ENCODE measurements at places on chromosomes 4 and X.

- no peak for DNase-seq
These were observed 88.2 kb downstream of the TMA16 start for GRCh38 chr4:163582703-163583102.

DNA sequence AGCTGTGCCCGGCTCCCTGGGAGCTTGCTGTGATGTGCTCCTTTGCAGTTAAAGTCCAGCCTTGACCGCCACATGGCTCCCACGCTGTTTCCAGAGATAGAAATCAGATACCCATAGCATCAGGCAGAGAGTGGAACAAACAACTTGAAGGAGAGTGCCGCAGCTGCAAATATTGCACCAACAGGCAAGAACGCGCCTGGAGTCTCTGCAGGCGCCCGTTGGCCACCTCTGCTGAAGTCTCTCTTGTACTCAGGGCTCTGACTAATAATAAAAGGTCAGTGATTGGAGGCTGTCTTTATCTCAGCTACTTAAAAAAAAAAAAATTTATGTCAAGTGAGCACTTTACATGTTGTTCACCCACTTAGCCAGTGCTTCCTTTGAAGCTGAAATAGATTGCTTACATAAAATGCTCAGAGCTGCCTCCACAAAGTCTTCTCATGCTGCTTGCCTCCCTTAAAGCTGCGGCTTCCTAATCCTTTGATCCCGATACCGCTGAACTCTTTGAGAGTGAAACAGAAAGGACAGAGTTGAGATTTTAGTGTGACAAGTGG, 30.9 kb upstream of the TENM3 start:
- DNase-seq: no peak

DNA sequence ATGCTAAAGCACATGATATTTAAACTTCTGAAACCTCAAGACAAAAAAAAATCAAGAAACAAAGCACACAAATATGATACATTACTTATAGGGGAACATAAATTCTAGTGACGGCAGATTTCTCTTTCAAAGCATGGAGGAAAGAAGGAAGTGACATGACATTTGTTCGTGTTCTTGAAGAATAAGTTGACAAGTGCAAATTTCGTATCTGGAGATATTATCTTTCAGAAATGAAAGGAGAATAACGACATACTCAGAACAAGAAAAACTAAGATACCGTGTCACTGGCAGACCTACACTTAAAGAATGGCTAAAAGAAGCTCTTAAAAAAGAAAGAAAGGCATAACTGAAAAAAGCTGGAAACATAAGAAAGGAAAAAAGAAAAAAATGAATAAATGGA, 16.6 kb downstream of the CENPVL2 start:
- DNase-seq: no peak

DNA sequence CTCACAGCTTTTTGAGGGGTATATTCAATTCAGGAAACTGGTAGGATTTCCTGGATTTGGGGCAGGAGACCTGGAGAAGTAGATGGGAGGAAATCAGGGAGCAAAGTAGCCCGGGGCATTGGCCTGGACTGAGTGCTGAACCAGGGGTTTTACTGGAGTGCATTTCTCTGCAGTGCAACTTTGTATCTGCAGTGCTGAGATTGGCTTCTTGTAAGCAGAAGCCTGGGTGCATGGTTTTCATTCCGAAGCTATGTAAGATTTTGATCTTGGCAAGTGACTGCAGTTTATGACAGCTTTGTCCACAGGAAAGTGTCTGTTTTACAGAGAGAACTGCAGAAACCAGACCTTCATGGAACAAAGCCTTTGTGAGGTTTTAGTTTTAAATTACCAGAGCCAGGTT, 158.3 kb downstream of the SPCS3 start:
- no peak for DNase-seq

DNA sequence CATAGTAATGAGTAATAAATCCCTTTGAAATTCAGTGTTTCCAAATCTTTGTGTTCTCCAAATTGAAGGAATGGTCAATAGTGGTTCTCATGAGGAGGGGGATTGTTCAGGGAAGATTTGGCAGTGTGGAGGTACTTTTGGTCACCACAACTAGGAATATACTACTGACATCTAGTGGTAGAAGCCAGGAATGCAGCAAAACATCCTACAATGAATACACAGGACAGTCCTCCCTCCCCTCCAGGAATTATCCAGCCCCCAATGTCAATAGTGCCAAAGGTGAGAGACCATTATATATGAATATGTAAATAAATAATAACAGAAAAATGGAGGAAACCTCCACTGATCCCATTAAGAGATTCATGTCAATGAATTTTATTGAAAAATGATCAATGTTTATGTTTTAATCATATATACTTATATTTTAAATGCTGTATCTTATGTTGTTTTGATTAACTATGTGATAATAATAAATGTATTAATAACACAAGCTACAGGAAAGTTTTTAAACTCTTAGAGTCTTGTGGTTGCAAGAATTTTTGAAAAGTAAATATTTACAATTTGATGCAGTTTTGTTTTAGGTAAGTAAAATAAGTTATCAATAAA, 14.4 kb upstream of the FAM9A start:
- DNase-seq: peak; percentile 19

DNA sequence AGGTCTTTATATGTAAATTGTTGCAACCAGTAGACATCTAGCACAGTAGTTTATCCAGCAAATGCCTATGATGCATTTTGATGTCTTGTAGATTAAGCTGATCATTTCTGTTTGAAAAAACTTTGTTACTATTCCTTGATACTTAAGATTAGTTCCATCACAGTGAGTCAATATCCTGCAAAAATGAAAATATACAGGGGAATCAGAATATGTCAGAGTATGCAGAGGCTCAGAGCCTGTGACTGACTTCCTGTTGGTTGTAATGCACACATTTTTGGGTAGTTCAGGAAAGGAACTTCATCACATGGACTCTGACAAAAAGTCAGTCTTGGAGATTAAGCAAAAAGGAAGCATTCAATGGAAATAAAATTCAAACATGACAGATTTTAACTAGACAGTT, 815.5 kb downstream of the FAT4 start:
- no peak for DNase-seq

DNA sequence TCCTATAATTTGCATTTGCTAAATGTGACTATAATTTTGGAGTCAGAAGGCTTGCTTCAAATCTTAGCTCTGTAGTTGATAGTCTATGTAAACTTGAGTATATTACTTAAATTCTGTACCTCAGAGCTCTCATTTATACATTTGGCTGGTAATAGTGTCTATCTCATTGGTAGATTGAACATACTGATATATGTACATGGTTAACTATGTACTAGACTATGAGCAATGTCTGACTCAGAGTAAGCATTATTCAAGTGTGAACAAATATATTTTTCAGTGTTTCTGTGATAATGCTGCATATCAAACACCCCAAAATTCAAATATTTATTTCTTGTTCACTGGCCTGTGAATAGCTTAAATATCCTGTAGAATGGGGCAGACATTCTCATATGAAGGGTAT, 1568.9 kb upstream of the PABPC4L start:
- no peak for DNase-seq

GRCh38 chrX:43949669-43950068, 23.5 kb downstream of the NDP start:
- DNase-seq: no peak

GRCh38 chr4:123750044-123750443, 353.4 kb downstream of the SPRY1 start:
- peak; percentile 59 for DNase-seq

GRCh38 chrX:6472652-6473342, 62.1 kb downstream of the VCX3A start:
- no peak for DNase-seq

GRCh38 chr4:123393721-123394120, 2.9 kb upstream of the SPRY1 start:
- no peak for DNase-seq

- peak; percentile 36 for DNase-seq
These were observed 43.6 kb downstream of the TSC22D3 start for GRCh38 chrX:107731831-107732502.

- DNase-seq: no peak
These were observed 11.8 kb downstream of the DGKQ start for GRCh38 chr4:961351-962230.

- no peak for DNase-seq
These were observed 197.5 kb downstream of the CCNG2 start for GRCh38 chr4:77354550-77354949.

- no peak for DNase-seq
These were observed 22.9 kb upstream of the USP53 start for GRCh38 chr4:119189638-119190037.

GRCh38 chrX:110657073-110657472, 138.5 kb downstream of the CHRDL1 start:
- no peak for DNase-seq

DNA sequence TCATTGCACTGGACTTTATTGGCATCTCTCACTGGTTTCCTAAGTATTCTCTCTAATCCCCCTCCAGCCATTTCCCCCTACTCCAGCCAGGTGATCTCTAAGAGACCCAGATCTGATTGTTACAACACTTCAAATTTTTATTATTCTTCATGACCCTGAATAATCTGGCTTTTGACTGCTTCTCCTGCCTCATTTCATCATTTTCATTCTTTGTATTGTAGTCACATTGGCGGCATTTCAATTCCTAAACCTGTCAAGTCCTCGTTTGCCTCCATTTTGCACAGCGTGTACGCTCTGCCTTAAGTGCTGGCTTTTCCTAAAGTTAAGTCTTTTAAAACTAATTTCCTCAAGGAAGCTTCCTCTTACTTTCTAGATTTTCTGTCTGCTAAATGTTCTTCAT, 31.6 kb downstream of the UBE2K start:
- DNase-seq: no peak

All from Kasumi-1 (cell line).